Progenitor cell of endocrine pancreas (in vitro differentiated cells): ENCODE measurements at places on chromosomes 16 and 17. TPM values are rescaled to one million over a fixed set of nuclear protein-coding genes. Genes with fewer than 3 reads are reported as not detected.

Gene ZNF469
- total RNA-seq = 0.05 and 0.07 TPM in 2 replicates

Gene DHRS7C
- total RNA-seq = not detected in 2 replicates

GRCh38 chr16:54519161-54519695, 232.6 kb upstream of the IRX3 start:
- no peak for DNase-seq

GRCh38 chr17:65173284-65173793, 36.2 kb downstream of the RGS9 start:
- no peak for DNase-seq

DNA sequence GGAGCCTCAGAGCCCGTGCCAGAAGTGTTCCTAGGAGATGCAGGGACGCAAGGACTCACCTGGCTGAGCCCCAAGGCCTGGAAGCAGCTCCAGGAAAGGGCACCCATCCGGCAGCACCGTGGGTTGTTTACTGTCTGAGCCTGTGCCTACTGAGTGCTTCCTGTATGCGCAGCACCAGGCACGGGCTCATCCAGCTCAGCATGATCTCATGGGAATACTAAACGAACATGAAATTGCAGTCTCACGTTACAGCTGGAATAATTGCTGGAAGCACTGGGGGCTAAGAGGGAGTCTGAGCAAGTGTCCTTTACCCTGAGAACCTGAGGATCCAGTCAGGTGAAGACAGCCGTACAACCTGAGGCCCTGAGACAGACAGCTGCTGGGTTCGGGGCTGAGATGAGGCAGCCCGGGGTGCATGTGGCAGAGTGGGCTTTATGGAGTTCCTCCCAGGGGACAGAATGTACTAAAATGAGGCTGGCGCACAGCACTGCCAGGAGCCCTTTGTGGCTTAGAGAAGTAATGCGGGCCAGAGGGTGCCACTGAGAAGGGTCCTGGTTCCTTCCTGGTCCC, 5.4 kb downstream of the CTRL start:
- no peak for DNase-seq

DNA sequence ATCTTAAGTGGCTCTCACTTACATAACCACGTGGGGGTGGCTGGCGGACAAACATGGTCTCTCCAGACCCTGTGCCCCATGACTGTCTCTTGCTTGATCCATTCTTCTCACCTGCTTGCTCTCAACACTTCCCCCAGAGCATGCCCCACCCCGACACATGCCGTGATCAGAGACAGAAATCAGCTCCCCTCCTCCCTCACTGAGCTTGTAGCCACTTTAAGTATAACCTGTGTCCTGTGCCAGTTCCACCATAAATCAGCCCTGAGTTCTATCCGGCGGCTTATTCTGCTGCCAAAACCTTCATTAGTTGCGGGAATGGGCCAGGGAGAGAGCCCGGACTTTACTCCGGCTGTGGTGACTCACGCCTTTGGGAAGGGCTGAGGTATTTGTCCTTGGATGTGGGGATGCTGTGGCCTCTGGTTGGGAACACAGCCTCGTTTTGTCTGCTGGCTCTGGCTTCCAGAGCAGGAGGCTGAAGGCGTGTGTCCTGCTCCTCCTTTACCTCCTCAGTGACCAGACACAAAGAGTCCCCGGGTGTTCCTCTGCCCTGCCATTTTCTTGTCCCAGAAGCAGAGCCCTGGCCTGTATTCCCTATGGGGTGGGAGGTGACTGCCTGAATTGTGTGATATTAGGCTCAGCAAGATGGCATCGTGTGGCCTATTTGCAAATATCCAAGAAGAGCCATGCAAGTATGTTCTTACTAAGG, 21.1 kb downstream of the ANKRD40 start:
- no peak for DNase-seq

DNA sequence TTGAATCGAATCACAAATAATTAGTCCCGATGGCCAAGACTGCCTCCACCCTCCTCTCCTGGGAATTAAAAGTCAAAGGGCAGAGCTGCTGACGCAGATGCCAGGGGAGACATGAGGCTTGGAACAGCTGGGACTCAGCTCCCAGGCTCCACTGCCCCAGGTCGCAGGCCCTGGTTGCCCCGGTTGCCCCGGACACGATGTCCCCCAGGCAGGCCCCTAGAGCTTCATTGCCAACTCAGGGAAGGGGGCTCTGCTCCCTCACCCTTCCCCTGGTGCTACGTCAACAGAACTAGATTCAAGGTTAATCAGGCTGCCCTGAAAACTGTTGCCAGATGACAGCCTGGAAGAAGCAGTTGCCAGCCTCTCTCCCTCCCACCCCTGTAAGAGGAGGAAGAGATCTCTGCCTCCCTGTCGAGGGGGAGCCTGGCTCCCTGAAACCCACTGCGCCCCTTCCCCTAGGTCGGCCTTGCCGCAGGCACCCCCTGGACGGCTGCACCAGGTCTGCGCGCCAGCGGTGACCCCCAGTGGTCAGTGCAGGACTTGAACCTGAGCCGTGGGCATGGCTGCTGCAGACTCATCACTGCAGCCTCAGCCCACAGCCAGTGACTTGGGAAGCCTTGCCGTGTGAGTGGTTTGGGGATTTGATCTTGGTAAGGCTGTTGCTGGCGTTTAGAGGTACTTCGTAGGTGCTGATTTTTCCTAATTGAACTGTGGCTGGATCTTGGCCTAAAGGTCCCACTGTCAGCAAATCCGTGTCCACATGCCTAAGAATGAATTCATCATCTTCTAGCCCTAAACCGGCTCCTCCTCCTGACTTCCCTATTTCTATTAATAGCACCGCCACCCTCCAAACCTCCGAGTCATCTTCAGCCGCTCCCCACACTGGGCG, 84.1 kb upstream of the TOB1 start:
- peak; percentile 54 for DNase-seq
